ENCODE measurements at places on chromosomes 2 and 18.
A peak's percentile ranks its signal among the peaks of the same experiment; 100 is the strongest.

DNA sequence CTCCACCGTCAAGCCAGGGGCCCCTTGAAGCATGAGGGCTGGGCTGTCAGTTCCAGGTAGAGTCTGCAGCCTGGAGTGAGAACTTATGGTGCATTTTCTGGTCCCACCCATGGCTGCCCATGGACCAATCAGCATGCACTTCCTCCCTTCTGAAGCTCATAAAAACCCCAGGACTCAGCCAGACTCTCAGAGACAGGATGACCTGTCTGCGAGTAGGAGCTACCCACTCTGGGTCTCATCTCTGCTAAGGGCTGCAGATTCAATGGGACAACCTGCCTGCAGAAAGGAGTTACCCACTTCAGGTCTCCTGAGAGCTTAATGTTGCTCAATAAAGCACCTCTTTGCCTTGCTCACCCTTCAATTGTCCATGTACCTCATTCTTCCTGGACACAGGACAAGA is 9.4 kb upstream of the DUSP19 start:
- DNase-seq = no peak

GRCh38 chr18:56066524-56067213 is 478.7 kb upstream of the TCF4 start:
- no peak for DNase-seq

- peak; percentile 58 for DNase-seq
Measured at GRCh38 chr2:28413152-28413898, 20.7 kb downstream of the FOSL2 start.

DNA sequence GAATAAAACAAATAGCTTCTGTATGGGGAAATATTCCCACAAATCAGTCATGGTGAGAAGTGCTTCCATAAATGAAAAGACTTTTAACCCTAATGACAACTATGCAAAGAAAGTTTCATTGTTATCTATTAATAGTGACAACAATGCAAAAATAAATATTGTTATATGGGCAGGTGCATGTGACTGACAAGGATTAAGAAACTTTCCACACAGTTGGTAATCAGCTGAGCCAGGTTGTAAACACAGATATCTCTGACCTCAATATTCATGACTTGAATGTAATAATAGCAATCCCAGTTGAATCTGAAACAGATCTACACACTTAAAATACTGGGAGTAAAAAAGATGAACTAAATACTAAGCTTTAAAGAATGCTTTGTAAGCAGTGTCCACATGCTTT is 517.0 kb upstream of the SOX11 start:
- DNase-seq = no peak

DNA sequence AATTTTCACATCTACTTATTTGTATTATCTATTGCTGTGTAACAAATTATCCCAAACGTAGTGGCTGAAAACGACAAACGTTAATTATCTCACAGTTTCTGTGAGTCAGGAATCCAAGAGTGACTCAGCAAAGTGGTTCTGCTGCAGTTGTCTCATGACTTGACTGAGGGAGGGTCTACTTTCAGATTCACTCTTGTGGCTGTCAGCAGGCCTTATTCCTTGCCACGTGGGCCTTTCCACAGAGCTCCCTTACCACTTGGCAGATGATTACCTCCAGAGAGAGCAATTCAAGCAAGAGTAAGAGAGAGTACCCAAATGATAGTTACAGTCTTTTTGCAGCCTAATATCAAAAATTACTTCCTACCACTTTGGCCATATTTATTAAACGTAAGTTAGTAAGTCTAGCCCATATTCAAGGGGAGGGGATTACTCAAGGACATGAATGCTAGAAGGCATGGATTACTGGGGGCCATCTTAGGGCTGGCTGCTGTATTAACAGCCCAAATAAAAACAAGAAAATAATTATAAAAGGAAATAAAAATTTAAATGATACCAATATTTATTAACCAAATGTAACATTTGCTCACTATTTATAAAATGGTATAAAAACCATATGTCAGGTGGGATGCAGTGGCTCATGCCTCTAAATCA is 48.7 kb upstream of the NBEAL1 start:
- no peak for DNase-seq

DNA sequence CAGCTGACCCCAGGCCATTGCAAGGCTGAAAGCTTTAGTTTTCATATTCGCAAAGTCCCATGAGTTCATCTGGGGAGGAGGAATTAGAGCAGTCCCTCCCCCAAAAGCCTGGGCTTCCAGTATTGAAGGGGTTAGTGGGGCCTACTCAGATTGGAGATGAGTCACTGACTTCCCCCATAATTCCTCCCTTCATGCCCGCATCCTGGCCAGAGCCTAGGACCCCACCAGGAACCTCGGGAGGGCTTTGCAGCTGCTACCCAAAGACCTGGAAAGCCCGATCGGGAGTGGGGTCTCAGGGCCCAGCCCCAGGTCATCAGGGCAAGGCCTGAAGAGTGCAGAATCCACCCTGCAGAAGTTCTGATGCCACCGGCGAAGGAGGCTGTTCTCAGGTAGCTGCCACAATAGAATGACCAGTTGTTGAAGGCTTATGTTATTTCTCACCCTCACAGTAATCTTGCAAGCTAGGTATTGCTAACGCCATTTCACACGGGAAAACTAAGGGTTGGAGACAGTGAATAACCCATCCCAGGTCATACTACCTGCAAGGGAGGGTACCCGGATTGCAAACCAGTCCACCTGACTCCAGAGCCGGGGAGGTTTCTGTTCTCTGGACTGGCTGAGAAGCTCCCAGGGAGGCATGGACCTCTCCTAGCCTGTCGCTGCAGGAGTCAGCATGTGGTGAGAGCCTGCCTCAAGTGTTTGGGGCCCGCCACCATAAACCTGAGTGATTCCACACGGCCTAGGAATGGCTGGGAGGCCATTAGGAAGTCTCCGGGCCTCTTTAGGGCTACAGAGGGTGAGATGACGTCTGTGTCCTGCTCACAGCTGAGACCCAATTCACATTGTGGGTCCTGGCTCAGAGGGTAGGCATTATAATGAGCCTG is 5.8 kb upstream of the ARID5A start:
- no peak for DNase-seq

- DNase-seq = no peak
Measured at GRCh38 chr2:101710036-101710435, 12.5 kb downstream of the MAP4K4 start.

DNA sequence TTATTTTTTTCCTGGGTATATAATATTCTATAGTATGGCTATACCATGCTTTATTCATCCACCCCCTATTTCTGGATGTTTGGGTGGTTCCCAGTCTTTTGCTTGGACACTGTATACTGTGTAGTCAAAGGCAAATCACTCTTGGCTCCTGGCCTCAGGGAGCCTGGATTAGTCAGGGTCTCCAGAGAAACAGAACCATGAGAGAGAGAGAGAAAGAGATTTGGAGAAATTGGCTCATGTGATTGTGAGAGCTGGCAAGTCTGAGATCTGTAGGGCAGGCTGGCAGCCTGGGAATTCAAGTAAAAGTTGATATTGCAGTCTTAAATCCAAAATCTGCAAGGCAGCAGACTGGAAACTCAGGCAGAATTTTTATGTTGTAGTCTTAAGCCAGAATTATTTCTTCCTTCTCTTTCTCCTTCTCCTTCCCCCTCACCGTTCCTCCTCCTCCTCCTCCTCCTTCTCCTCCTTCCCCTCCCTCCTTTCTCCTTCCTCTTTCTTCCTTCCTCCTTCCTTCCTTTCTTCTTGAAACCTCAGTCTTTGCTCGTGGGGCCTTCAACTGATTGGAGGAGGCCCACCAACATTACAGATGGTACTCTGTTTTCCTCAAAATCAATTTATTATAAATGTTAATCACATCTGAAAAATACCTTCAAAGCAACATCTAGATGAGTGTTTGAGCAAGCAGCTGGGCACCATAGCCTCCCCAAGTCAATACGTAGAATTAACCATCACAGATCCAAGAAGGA is 33.0 kb downstream of the CTIF start:
- DNase-seq = no peak

DNA sequence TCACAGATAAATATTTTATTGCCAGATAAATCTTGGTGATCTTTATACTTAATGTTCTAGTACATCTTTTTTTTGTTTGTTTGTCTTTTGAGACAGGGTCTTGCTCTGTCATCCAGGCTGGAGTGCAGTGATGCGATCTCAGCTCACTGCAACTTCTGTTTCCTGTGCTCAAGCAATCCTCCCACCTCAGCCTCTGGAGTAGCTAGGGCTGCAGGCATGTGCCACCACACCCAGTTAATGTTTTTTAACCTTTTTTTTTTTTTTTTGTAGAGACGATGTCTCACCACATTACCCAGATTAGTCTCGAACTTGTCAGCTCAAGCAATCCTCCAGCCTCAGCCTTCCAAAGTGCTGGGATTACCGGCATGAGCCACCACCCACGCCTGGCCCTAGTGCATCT is 9.1 kb upstream of the C1GALT1C1L start:
- DNase-seq = no peak

GRCh38 chr2:127219171-127220070 is 678 bp downstream of the CYP27C1 start:
- DNase-seq = peak; percentile 89

- peak; percentile 70 for DNase-seq
Measured at GRCh38 chr2:54574107-54574859, 118.2 kb downstream of the SPTBN1 start.

- DNase-seq = no peak
Measured at GRCh38 chr2:98541489-98541888, 66.8 kb downstream of the COA5 start.

GRCh38 chr2:216156822-216157221 is 47.7 kb downstream of the XRCC5 start:
- no peak for DNase-seq

Measured in upper lobe of left lung (tissue), 6 donors.